ENCODE measurements at places on chromosomes 3 and 15.

DNA sequence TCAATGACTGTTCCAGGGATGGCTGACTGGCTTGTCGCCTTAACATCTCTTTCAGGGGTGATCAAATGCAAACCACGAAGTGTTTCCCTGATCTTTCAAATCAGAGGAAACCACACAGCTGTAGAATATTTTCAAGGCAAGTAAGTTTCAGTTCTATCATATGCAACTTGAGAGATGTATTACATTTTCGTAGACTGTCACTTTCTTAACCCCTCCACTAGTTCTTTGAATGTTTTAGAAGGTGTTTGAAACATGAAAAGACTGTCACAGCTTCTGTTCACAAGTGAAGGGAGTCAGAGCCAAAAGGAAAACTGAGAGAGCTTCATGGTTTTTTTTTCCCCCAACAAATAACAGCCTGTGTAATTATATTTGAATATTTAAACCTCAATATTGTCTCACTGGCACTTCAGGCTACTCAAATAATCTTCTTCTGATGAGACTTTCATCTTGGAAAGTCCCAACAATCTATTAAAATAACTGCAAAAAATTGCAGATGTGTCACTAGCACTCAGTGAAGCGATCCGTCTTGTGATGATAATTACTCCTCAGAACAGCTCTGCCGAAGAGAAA, 25.9 kb upstream of the CAPN7 start:
- H3K4me1 ChIP-seq: no peaks in the 10 kb centered on the region
- no peak overlapping the region for H3K4me3 ChIP-seq
- H3K36me3 ChIP-seq: no peaks in the 10 kb centered on the region

- DNase-seq: no peak
- no peaks in the 10 kb centered on the region for H3K36me3 ChIP-seq
- peaks cover 6% of the 10 kb centered on the region for H3K4me1 ChIP-seq
- no peak overlapping the region for H3K27ac ChIP-seq
- H3K4me3 ChIP-seq: no peak overlapping the region
These were observed 257.1 kb upstream of the STT3B start for GRCh38 chr3:31275583-31275982.

DNA sequence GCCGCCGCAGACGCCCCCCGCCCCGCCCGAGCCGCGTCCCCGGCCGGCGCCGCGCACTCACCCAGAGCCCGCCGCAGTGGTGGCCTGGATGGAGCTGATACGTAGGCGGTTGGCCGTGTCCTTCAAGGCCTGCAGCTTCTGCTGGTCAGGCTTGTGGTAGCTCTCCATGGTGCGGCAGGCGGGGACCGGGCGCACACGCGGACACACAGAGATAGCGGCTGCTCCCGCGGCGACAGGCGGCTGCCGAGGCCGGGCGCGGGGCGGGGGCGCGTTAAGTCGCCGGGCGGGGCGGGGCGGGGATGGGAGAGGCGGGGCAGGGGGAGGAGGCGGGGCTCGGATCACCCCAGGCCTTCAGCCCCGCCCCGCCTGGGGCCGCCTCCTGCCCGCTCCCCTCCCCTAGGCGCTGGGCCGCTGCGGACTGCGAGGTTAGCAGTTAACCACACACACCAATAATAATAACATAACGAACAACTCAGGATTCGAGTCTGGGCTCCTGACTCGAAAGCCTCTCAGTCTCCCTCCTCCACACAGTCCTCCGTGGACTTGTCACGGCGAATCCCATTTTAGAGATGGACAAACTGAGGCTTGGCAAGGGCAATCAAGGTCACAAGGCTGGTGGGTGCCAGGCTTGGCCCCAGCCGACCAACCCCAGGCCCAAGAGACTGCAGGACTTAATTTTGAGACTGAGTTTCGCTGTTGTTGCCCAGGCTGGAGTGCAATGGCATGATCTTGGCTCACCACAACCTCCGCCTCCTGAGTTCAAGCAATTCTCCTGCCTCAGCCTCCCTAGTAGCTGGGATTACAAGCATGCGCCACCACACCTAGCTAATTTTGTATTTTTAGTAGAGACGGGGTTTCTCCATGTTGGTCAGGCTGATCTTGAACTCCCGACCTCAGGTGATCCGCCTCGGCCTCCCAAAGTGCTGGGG, at the start of gene TKT:
TKT (minus strand) TSS at position 248 of the 929 bp plus-strand sequence; CDS start at position 168, 80 bp downstream.
- no peaks in the 10 kb centered on the region for H3K27me3 ChIP-seq
- peaks cover 34% of the 10 kb centered on the region for H3K4me1 ChIP-seq
- H3K36me3 ChIP-seq: peaks cover 3% of the 10 kb centered on the region
- H3K4me3 ChIP-seq: peak within 1 kb of the TSS; percentile 89
- H3K27ac ChIP-seq: peak within 1 kb of the TSS; percentile 75
- DNase-seq: peak; percentile 72

DNA sequence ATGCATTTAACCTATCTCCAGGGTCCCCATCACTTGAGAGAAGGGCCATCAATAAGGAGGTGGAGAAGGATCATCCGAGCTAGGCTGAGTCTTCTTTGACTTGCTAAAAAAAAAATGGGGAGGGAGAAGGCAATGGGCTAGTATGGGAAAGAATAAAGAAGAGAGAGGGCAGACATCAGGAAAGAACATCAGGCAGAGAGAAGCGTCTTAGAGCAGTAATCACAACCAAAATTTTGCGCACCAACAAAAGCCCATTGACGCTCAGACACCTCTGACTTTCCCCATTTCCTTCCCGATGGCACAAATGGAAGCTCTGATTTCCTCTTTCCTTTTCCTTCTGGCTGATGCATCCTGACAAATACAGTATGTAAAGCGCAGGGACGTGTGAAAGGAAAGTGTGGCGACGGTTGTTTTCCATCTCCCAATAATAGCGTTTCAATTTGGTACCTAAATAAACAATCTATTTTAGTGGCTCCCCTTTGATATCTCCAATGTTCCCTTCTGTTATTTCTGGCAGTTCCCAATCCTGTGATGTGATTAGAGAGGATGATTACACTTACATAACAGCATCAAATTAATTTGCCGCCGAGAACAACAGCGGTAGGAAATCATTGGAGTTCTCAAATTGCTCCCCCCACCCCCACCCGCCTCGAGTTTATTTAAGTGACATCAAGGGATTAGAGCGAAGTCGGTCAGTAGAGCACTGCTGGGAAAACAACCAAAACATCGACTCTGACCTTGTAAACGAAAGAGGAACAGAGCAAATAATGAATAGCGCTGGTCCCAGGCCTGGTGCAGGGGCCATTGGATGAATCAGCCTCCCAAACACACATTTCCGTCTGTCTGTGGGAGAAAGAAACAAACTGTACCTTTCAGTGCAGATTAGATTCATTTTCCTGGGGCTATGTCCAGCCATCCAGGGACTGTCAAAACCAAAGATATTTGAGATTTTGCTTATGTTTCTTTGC, 273.3 kb upstream of the ICE2 start:
- H3K4me3 ChIP-seq: no peak overlapping the region
- H3K27me3 ChIP-seq: peaks cover 7% of the 10 kb centered on the region
- H3K27ac ChIP-seq: peak overlapping the region; percentile 5
- H3K4me1 ChIP-seq: no peaks in the 10 kb centered on the region
- DNase-seq: no peak

DNA sequence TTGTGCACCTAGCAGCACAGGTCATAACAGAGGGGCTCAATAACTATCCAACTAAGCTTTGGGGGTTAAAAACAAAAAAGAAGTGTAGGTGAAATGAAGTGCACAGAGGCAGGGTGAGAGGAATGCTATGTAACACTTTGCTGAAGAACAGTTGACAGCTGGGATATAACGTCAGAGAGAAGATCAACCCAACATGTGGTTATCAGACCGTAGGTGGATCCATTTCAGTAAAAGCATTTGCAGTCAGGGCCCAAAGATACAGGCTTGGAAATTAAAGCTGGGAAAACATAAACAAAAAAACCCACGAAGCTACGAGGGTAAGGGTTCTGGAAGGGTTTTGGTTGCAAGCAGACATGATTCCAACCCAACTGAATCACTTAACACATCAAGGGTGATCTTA, 377.5 kb upstream of the NR2F2 start:
- H3K27me3 ChIP-seq: no peaks in the 10 kb centered on the region
- no peaks in the 10 kb centered on the region for H3K4me1 ChIP-seq
- peaks cover 3% of the 10 kb centered on the region for H3K36me3 ChIP-seq
- no peak overlapping the region for H3K27ac ChIP-seq

DNA sequence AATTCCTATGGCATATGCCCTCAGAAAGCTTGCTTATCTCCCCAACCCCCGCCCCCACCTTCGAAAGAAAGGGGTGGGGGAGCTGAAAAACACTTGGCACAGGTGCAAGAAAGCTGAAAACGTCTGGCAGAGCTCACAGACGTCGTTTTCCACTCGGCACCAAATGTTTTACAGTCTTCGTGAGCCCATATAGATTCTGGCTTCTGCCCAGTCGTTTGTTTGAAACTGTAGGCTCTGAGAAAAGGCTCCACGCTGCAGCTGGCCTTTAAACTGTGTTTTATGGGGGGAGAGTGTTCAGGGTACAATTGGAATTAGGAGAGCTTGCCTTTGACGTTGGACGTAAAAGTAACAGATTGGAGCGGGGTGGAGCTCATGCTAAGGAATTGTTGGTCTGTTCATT, 130.3 kb downstream of the MDFIC2 start:
- H3K27me3 ChIP-seq: no peaks in the 10 kb centered on the region
- no peak overlapping the region for H3K27ac ChIP-seq
- H3K36me3 ChIP-seq: no peaks in the 10 kb centered on the region
- H3K4me3 ChIP-seq: no peak overlapping the region
- DNase-seq: no peak

- DNase-seq: no peak
- no peak overlapping the region for H3K4me3 ChIP-seq
- peaks cover 44% of the 10 kb centered on the region for H3K27me3 ChIP-seq
- no peaks in the 10 kb centered on the region for H3K4me1 ChIP-seq
These were observed 287.8 kb downstream of the FAM43A start for GRCh38 chr3:194973366-194974000.

DNA sequence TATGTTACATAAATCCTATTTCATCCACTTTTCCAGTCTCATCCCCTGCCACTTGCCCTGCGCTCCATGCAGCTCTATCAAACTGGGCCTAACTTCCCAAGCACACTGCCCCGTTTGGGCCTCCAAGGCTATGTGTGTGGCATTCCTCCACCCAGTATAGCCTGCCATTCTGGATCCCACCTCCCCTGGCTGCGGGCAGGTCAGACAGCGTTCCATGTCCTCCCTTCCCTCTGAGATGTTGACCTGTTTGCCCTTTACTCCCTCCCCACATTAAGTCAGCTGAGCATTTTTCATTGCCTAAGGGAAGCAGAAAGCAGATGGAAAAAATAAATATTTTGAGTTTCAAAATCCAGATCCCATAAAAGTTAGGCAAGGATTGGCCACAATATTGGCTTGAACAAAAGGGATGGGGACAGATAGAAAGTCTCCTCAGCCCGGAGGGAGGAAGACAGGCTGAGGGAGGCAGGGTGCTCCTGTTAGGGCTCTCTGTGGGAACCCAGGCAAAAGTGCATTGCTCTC, 73.3 kb downstream of the CYP19A1 start:
- no peaks in the 10 kb centered on the region for H3K4me1 ChIP-seq
- no peaks in the 10 kb centered on the region for H3K36me3 ChIP-seq
- H3K4me3 ChIP-seq: no peak overlapping the region

DNA sequence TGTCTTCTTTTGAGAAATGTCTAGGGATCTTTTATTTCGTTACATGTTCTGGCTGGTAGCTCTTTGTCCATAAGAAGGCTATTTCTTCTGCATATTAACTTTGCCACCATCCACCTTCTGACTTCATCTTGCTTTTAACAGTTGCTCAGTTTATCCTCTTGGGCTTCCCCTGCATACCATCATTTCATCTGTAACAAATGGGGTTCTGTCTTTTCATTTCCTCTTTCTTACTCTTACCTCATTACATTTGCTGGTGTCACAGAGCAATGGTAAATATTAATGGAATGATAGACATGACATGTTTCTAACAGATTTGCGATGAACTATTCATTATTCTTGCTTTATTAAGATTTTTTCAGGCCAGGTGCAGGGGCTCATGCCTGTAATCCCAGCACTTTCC, 62.4 kb downstream of the GASK1A start:
- no peak overlapping the region for H3K4me3 ChIP-seq
- H3K27me3 ChIP-seq: no peaks in the 10 kb centered on the region
- H3K4me1 ChIP-seq: peaks cover 21% of the 10 kb centered on the region
- no peak for DNase-seq
- H3K27ac ChIP-seq: no peak overlapping the region

- no peak overlapping the region for H3K4me3 ChIP-seq
- no peaks in the 10 kb centered on the region for H3K4me1 ChIP-seq
- H3K36me3 ChIP-seq: no peaks in the 10 kb centered on the region
- H3K27me3 ChIP-seq: no peaks in the 10 kb centered on the region
- no peak overlapping the region for H3K27ac ChIP-seq
- no peak for DNase-seq
These were observed 22.6 kb upstream of the LRRN1 start for GRCh38 chr3:3776607-3777006.

DNA sequence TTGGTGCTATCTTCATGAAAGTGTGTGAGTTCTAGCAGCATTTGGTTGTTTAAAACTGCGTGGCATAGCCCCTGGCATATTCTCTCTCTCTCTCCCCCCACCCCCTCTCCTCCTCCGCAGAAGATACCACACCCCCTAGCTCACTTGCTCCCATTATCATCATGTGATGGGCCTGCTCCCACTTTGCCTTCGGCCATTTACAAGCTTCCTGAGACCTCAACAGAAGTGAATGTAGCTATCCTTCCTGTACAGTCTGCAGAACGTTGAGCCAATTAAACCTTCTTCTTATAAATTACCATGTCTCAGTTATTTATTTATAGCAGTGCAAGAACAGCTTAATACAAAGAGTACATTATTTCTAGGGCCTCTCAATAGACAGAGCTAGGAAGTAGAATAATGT, 1032.5 kb upstream of the CADM2 start:
- H3K27ac ChIP-seq: no peak overlapping the region
- H3K4me1 ChIP-seq: no peaks in the 10 kb centered on the region
- no peak overlapping the region for H3K4me3 ChIP-seq
- no peak for DNase-seq
- H3K27me3 ChIP-seq: no peaks in the 10 kb centered on the region

DNA sequence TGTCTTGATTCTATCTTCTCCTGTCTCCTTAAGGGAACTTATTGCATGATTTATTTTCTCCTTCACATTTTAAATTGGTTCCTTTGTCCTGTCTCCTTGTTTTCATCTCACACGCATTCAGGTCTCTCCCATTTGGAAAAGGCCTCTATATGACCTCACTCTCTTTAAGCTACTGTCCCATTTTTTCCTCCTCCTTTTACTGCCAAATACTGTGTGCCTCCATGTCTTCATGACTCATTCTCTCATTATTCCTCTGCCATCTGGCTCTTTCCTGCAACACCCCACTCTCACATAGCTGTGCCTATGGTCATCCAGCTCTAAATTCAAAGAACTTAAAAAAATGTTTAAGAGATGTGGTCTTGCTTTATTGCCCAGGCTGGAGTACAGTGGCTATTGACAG, 48.0 kb downstream of the TYRO3 start:
- no peak overlapping the region for H3K4me3 ChIP-seq
- H3K36me3 ChIP-seq: no peaks in the 10 kb centered on the region
- no peak for DNase-seq
- peaks cover 4% of the 10 kb centered on the region for H3K4me1 ChIP-seq
